HFFc6 (cell line): ENCODE measurements at places on chromosomes 1 and 21. TPM values are rescaled to one million over a fixed set of nuclear protein-coding genes. Genes with fewer than 3 reads are reported as not detected.
A peak's percentile ranks its signal among the peaks of the same experiment; 100 is the strongest.

KIF21B gene
- not detected in 3 replicates for total RNA-seq

CXADR gene
- 0.05 TPM in 1 of 3 replicates, not detected in the others for total RNA-seq

ZNF670 gene
- total RNA-seq, result 1.1 to 1.5 TPM (median 1.5 TPM) in 3 replicates

CHODL gene
- not detected in 3 replicates for total RNA-seq

DNA sequence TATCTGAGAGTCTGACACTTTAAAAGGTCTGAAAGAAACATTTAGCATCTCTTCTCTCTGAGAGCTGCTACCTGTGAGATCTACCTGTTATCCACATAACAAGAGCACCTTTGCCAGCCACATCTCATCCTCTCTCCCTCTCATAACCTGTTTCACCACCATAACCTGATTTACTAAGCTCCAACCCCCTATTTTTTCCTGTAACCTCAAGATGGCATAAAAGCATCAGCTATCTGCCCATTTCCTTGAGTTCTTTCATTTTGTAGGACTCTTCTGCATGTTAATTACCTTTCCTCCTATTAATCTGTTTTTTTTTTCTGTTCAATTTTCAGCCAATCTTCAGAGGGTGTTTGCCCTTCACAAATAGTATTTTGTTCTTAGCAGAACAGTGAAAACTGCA lies 136.5 kb upstream of the KCNK1 start:
- no peak overlapping the region for H3K27ac ChIP-seq
- no peak for DNase-seq
- no peaks in the 10 kb centered on the region for H3K27me3 ChIP-seq
- no peaks in the 10 kb centered on the region for H3K4me1 ChIP-seq
- no peak overlapping the region for H3K4me3 ChIP-seq

DNA sequence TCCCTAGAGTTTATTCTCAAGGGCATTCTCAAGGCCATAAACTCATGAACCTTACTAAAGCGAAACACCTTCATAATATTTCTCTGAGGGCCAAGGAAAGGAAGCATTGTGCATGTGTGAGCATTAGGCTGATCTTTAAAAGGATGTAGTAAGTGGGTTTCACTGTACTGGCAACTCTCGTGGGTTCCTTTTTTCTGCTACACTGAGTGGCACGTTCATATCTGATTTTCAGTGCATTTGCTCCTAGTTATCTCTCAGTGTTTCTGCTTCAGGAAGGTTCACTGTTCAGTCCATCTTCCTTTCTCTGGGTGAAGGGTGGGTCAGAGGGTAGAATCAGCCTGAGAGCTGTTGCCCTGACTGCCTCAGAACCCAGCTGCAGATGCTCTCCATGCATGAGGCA lies 192.8 kb upstream of the ADGRL2 start:
- peaks cover 3% of the 10 kb centered on the region for H3K27me3 ChIP-seq
- no peak for DNase-seq
- no peak overlapping the region for H3K4me3 ChIP-seq

GRCh38 chr1:207308451-207309190 lies 12.9 kb upstream of the CD55 start:
- H3K4me3 ChIP-seq, result no peak overlapping the region
- H3K27me3 ChIP-seq, result peaks cover 2% of the 10 kb centered on the region; the same call in 1 of the 2 replicates
- no peak overlapping the region for H3K27ac ChIP-seq
- H3K4me1 ChIP-seq, result peaks cover 17% of the 10 kb centered on the region
- DNase-seq, result no peak

DNA sequence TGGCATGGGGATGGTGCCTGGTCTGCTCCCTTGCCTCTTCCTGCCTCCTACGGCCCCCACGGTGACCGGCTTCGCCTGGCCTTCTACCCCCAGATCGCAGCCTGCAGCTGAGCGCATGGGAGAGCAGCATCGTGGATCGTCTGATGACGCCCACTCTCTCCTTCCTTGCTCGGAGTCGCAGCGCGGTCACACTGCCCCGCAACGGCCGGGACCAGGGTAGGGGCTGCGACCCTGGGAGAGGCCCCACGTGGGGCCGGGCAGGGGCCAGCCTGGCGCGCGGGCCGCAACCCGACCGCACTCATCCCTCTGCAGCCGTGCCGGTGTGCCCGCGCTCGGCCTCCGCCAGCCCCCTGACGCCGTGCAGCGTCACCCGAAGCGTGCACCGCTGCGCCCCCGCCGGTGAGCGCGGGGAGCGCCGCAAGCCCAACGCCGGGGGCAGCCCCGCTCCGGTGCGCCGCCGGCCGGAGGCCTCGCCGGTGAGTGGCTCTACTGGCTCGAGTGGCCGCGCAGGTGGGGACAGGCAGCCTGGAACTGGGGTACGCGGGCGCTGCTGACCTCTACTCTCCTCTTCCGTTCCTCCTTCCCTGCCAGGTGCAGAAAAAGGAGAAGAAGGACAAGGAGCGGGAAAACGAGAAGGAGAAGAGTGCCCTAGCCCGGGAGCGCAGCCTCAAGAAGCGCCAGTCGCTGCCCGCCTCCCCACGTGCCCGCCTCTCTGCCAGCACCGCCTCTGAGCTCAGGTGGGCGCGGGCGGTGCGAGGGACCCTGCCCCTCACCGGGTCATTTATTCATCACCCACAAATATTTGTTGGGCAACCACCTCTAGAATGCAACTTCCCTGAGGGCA lies 20.4 kb downstream of the MAP7D1 start:
- H3K4me3 ChIP-seq, result no peak overlapping the region
- H3K27me3 ChIP-seq, result peaks cover 3% of the 10 kb centered on the region; the same call in 1 of the 2 replicates

- peaks cover 9% of the 10 kb centered on the region for H3K27me3 ChIP-seq
- H3K4me3 ChIP-seq, result no peak overlapping the region
- no peaks in the 10 kb centered on the region for H3K36me3 ChIP-seq
Measured at GRCh38 chr1:110174961-110175360, 24.7 kb downstream of the SLC6A17 start.

GRCh38 chr1:171188388-171189266 lies 3.5 kb downstream of the FMO2 start:
- no peaks in the 10 kb centered on the region for H3K36me3 ChIP-seq
- H3K27ac ChIP-seq, result no peak overlapping the region
- peak; percentile 5 for DNase-seq
- peaks cover 3% of the 10 kb centered on the region; the same call in 1 of the 2 replicates for H3K27me3 ChIP-seq
- H3K4me3 ChIP-seq, result no peak overlapping the region

DNA sequence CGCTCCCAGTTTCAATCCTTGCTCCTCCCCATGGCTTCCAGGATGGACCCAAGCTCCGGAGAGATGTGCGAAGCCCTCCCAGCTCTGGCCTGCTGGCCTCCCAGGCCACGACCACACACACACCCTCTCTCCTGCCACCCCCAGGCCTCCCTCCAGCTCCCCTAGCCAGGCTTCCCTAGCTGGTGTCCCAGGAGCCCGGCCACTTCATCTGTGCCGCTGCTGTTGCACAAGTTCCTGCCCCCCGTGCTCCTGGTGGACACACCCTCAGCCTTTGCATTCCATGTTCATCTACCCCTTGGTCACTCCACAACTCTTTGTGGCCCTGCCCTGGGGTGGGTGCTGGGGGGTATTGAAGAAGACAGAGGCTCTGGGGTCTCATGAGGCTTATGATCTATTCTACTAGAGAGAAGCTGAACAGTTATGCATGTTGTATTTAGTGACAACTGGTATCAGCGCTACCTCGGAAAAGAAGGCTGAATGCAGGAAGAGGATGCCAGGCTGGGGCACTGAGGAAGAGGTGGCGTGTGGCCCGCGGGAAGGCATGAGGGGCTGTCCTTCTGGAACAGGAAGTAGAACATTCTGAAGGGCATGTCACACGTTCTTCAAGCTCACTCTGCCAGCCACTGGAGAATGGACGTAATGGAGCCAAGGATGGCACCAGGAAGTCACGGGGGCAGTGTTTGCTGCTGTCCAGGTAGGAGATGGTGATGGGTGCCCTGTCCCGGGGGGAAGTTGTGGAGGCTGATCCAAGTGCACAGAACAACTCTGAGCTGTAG lies 172.4 kb downstream of the PSMG1 start:
- H3K27me3 ChIP-seq, result peaks cover 3% of the 10 kb centered on the region; the same call in 1 of the 2 replicates
- no peak overlapping the region for H3K4me3 ChIP-seq
- no peaks in the 10 kb centered on the region; the same call in none of the 2 replicates for H3K4me1 ChIP-seq
- H3K36me3 ChIP-seq, result no peaks in the 10 kb centered on the region; the same call in 1 of the 2 replicates
- DNase-seq, result no peak
- no peak overlapping the region for H3K27ac ChIP-seq

- peaks cover 36% of the 10 kb centered on the region for H3K4me1 ChIP-seq
- H3K36me3 ChIP-seq, result no peaks in the 10 kb centered on the region
- H3K27me3 ChIP-seq, result no peaks in the 10 kb centered on the region; the same call in 1 of the 2 replicates
- H3K27ac ChIP-seq, result no peak overlapping the region
- peak; percentile 66 for DNase-seq
Measured at GRCh38 chr1:169928438-169929209, 34.9 kb upstream of the SCYL3 start.

- no peaks in the 10 kb centered on the region for H3K4me1 ChIP-seq
- no peak for DNase-seq
- H3K4me3 ChIP-seq, result no peak overlapping the region
- peaks cover 3% of the 10 kb centered on the region for H3K27me3 ChIP-seq
Measured at GRCh38 chr1:16026723-16027484, 5.1 kb downstream of the CLCNKA start.
